ENCODE measurements at places on chromosomes 13 and 19. TPM values are rescaled to one million over a fixed set of nuclear protein-coding genes. Genes with fewer than 3 reads are reported as not detected.

Gene PSG3
- 0.13 TPM for polyA plus RNA-seq

Gene TMEM221
- polyA plus RNA-seq: 2.9 TPM

Gene ZC3H13
- polyA plus RNA-seq: 82.2 TPM

Gene ZNF555
- 13.5 TPM for polyA plus RNA-seq

Gene CAPS
- 21.8 TPM for polyA plus RNA-seq

Gene C13orf46
- polyA plus RNA-seq: 0.10 TPM

Gene WASF3
- 62.9 TPM for polyA plus RNA-seq

Gene ACP7
- polyA plus RNA-seq: 0.78 TPM

Gene IGFL2
- not detected for polyA plus RNA-seq

Gene DPF1
- polyA plus RNA-seq: 2.0 TPM

Gene GRK1
- polyA plus RNA-seq: 0.07 TPM

Data from left kidney (tissue), 8 donors.